ENCODE measurements at places on chromosomes 7 and 10.

DNA sequence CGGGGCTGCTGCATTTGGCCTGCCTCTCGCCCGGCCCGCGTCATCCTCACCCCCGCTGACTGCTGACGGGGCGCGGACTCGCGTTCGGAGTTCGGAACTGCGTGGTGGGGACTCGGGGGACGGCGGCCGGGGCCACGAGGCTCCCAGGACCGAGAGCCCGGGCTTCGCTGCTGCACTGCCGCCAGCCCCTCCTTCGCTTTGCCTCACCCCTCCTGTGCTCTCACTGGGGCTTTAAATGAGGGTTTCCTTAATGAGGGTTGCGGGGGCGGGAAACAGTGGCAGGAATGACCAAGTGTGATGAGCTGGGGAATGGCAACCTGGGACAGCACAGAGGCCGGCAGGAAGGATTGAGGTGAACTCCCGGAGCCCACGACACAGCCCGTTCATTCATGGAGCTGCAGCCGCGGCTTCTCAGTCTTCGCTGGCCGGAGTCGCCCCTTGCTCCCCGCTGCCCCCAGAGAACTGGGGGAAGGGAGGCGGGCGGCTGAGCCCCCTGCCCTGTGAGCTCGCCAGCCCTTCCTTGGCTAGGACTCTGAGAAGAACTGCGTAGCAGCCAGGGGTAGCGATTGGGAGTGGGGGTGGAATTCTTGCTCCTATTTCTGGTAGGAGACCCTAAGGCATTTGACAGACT, 1.5 kb upstream of the LRRC4 start:
- DNase-seq, result peak; percentile 59

DNA sequence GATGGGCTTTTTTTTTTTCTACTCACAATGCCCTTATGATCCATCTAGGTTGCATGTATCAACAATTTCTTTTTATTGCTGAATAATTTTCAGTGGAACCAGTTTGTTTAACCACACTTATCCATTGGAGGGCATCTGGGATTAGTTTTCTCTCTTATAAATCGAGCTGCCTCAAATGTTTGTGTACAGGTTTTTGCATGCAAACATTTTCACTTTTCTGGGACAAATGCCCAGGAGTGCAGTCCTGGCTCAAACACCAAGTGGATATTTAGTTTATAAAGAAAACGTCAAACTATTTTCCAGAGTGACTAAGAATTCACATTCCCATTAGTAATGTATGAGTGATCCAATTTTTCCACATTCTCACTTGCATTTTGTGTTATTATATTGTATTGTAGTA, 313.4 kb downstream of the CXCL12 start:
- no peak for DNase-seq

DNA sequence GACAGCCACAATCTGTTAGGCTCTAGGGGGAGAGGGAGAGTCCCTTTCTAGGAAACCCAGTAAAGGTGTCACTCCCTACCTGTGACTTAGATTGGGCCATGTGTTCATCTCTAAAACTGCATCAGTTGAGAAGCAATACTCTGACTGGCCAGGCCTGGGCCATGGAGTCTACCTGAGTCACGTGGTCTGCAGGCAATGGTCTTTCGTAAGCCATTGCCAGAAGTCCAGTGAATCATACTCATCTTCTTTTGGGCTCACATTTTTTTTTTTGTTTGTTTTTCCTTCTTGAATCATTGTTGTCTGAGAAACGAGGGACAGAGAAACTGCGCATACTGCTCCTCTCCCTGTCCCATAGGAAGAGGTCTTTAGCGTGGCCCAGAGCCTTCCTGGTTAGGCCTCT, 215.6 kb downstream of the CCSER2 start:
- no peak for DNase-seq

DNA sequence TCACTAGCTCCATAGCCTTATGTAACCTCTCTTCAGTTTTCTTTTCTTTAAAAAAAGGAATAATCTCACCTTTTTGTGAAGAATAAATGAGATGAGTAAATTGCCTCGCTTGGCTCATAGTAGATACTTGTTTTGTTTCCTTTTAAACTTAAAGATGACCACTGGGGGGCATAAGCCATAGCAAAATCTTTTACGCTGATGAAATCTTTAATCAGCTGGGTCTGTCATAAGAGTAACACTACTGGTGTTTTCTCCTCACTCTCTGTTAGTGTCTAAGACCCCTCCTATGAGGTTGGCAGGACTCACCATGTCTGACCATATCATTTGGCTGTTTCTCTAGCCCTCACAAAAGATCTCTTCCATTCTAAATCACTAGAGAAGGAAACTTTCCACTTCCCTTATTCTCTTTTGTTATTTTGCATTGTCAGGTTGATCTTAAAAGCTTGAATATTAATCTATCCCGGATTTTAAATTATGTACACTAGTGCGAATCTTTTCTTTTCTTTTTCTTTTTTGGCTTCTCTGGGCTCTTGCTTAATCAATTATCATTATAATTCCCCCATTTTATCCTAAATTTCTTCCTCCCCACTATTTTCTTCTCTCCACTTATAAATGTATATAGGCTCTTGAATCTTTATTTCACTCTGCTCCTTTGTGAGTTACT, 12.5 kb downstream of the STAG3 start:
- DNase-seq, result peak; percentile 54

GRCh38 chr7:124246262-124246863, 213.5 kb upstream of the TMEM229A start:
- DNase-seq, result no peak

DNA sequence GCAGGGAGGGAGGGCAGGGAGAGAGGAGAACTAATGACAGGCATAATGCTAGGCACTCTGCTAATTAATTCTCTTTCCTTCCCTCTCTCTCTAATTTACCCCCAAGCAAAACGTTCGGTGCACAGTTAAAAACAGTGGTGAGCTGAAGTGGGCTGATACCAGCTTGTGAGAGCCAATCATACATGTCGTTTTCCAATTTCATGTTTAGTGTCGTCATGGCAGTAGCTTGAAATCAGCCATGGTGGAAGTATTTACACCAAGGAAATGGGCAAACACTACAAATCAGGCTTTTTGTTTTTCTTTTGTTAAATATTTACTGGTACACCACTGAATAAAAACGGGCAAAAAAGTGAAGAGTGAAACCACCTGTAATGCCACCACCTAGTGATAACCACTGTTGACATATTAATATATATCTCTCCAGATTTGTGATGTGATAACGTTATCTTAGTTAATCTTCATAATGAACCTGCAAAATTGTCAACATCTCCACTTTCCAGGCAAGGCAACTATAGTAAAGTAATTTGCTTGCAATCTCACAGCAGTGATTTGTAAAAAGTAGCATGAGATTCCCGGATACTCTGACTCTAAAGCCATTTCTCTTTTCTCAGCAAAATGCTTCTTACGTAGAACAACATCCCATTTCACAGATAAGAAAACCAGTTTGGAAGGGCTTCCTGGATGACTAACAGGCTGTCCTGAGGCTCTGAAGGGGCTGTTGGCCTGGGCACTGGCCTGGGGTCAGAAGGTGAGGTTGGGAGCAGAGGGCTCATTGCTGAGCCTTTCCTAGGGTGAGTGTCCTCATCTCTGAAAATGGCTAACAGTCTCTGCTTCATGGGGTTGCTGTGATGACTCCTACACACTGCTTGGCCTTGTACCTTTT, 83.7 kb downstream of the ATXN7L1 start:
- no peak for DNase-seq

GRCh38 chr10:126908729-126909128, 3.5 kb downstream of the DOCK1 start:
- DNase-seq, result no peak

GRCh38 chr7:24505968-24506367, 67.3 kb upstream of the PALS2 start:
- DNase-seq, result no peak

DNA sequence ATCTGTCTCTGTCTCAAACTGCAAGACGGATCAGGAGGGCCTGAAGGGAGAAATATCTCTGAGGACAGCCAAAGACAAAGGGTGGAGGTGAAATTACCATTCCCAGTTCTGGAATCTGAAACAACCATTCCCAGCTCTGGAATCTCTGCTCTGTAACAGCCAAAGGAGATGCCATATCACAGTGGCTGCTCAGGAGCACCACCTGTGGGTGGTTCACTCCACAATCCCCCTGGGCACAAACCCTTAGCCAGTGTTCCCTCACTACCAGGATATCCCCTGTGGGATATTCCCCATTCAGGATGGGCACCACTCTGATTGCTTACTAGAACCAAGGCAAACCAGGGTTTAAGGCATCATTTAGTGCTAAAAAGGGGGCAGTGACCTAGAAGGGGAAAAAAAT, 199.0 kb downstream of the HTR7 start:
- DNase-seq, result no peak

GRCh38 chr7:150621376-150621775, 10.8 kb downstream of the GIMAP6 start:
- no peak for DNase-seq

DNA sequence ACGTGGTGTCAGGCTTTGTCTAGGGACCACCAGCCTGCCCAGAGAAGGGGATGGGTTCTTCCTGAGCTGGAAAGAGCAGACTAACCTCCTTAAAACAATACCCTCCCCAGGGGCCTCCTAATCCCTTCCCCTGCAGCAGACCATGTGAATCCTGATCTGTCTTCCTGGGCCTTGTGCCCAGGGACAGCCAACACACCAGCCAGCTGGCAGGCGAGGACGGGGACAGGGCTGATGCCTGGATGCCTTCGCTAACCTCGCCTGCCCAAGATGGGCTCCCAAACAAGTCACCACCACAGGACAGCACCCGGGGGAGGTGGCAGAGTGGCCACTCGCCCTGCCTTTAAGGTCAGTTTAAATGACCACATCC, 17.6 kb downstream of the PODXL start:
- no peak for DNase-seq

GRCh38 chr10:79488336-79488735, 24.0 kb upstream of the EIF5AL1 start:
- no peak for DNase-seq

GRCh38 chr10:91944880-91945630, 21.5 kb downstream of the BTAF1 start:
- DNase-seq, result no peak

- DNase-seq, result no peak
These were observed 126.4 kb upstream of the RSU1 start for GRCh38 chr10:16943295-16944285.

DNA sequence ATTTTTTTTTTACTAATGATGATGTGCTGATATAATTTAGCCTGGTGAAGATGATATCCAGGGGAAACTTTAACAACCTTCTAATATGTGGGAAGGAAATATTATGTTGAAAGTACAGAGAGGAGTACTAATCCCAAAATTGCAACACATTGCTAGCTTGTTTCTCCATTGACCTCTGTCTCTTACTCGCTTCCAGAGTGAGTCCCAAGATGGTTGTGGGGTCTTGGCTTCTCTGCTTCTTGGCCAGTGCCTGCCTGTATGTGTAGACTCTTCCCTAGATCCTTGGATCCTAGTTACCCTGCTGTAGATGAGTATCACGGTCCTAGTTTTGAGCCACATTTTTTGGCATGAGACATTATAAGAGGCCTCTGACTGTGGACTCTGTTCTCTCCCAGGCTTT, 17.5 kb downstream of the BMPER start:
- DNase-seq, result no peak

DNA sequence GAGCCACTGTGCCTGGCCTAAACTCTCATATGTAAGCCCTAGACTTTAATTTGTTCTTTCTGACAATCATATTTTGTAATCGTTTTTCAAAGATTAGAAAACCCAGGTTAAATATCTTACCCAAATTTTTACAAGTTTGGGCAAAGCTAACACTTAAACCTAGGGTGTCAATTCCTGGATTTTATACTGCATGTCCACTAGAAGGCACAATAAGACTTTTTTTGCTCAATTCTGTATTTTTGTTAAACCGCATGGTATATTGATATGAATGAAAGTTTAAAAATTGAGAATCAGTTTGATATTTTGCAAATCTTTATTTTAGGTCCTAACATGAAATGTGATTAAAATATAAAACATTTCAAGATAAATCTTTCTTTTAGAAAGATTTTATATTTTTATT, 29.3 kb downstream of the DYNC2I1 start:
- DNase-seq, result no peak

DNA sequence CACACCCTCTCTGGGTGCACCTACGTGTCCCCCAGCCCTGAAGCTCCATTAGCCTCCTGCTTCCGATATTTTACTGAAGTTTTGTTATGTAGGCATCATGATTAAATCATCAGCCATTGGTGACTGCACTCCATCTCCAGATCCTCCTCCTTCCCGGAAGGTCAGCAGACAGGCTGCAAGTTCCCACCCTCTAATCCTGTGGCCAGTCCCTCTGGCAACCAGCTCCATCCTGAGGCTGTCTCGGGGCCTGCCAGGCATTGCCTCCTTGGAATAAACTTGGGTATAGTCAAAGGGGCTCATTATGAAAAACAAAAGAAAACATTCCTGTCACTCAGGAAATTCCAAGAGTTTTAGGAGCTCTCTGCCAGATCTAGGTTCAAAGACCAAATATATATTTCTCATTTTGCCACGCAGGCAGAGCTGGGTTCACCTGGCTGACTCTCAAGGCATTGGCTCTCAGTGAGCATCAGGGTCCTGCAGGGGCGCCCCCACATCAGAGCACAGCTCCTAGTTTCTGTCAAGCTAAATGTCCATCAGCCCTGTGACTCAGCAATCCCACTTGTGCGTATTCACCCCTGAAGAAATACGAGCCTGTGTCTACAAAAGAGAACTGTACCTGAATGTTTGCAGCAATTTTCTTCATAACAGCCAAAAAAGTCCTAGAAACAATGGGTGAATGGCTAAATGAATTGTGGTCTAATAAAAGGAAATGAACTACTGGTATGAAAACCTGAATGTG, 27.4 kb upstream of the TMEM72 start:
- DNase-seq, result no peak

DNA sequence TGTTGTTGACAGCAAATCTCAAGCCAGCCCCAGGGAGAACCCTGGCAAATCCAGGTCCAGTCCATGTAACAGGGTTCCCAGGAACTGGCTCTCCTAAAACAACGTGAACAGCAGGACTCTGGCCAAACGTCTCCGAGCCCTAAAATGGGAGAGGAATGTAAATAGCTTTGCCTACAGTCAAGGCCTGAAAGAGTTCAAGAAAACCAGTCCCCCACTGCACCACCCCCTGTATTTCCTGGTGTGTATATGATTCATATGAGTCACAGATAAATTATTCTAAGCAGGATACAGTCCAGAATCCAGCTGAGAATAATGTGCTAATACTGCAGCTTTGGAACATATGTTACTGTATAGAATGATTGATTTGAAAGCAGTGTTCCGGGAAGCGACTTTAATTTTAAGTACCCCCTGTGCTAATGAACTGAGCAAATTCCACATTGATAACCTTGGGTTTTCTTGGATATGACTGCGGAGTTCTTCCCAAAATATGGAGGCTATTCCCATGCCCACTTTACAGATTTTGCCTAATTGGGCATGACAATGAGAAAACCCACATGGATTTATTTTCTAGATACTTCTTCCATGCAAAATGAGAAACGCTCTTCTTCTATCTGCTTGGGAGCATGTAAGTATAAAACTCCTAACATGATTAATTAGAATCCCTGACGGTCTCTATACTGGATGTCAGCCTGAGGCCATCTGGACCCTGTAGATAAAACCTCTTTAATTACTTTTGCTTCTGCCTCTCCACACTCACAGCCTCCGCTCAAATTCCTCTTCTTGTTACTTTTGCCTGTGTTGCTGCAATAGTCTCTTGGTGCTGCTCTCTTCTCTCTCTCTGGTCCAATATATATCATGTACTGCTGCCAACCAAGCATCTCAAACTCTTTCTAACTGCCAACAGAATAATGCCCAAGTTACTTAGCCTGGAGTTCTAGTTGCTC, 50.2 kb downstream of the LAMB4 start:
- no peak for DNase-seq

- DNase-seq, result no peak
These were observed 208.3 kb downstream of the ZMYND11 start for GRCh38 chr10:343231-344220.

- DNase-seq, result no peak
These were observed 12.5 kb upstream of the CUX1 start for GRCh38 chr7:101804967-101805366.

All from suppressor macrophage (primary cell).